Heart left ventricle (tissue), 16 donors: ENCODE measurements at places on chromosomes 2 and 18.

DNA sequence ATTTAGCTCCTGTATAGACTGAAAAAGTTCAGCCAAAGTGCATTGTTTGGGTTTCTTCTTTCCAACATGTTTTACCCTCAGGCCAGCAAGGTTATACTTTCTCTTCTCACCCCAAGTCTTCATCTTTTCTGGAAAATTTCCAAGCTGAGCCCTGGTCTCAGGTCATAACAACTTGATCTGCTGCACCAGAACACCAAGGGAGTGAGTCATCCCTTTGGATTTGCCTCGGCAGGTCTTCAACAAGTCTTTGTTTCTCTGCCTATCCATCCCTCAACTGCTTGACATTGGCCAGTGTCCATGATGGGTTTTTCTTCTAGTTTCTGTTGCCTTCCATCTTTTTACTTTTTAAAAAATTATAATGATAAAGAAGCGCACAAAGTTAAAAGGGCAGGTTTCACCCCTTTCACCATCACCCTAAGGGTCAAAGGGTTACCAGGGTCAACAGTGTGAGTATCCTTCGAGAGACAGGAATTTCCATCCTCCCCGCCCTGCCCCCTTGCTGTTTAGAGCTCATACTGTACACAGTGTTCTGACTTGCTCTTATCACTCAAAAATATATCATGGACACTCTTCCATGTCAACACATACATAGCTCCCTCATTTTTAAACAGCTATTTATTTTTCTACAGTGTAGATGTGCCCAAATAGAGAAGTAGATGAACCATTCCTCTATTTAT is 5.7 kb upstream of the SPATS2L start:
- no peak overlapping the region for H3K27ac ChIP-seq
- no peak overlapping the region for H3K4me3 ChIP-seq
- H3K4me1 ChIP-seq: peaks cover 10% of the 10 kb centered on the region
- peak; percentile 36 for DNase-seq

DNA sequence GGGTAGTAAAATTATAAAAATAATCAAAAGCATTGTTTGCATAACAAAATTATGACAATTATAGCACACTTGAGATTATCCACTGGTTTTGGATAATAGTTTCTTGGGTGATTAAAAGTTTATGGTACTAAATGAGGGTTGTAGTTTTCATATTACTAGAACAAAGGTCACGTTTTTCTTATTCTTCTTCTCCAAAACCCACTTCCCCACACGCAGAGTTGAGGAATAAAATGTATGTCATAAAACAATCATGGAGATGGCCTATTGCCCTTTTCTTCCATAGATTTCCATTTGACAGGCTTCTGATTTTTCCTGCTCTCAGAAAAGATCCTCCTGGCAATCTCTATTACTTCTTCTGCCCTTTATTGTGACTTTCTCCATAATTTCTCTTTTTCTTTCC is 863.9 kb downstream of the ERBB4 start:
- no peaks in the 10 kb centered on the region for H3K36me3 ChIP-seq
- no peak for DNase-seq
- no peaks in the 10 kb centered on the region for H3K4me1 ChIP-seq
- H3K27me3 ChIP-seq: no peaks in the 10 kb centered on the region
- no peak overlapping the region for H3K27ac ChIP-seq

DNA sequence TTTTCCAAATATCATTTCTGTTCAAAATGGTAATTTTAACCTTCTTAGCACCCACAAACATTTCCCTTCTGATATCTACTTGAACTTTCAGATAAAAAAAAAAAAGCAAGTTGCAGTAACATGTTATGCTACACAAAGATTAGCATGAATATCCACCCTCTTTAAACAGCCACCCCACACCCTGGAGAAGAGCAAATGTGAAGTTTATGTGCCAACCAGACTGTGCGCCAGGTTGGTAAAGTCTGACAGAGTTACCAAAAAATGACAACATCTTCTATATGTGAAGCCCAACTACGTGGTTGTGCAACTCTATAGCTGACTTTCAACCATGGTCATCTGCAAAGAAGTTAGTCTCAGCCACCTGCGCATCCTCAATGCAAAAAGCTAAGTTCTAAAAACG is 62.6 kb downstream of the BCL11A start:
- H3K27ac ChIP-seq: no peak overlapping the region
- no peak for DNase-seq
- no peaks in the 10 kb centered on the region for H3K36me3 ChIP-seq
- peaks cover 14% of the 10 kb centered on the region for H3K4me1 ChIP-seq
- no peaks in the 10 kb centered on the region for H3K27me3 ChIP-seq

- no peak for DNase-seq
- H3K27ac ChIP-seq: no peak overlapping the region
- H3K4me3 ChIP-seq: no peak overlapping the region
- H3K36me3 ChIP-seq: no peaks in the 10 kb centered on the region
- no peaks in the 10 kb centered on the region for H3K4me1 ChIP-seq
Measured at GRCh38 chr2:88307817-88308216, 137.7 kb downstream of the THNSL2 start.

DNA sequence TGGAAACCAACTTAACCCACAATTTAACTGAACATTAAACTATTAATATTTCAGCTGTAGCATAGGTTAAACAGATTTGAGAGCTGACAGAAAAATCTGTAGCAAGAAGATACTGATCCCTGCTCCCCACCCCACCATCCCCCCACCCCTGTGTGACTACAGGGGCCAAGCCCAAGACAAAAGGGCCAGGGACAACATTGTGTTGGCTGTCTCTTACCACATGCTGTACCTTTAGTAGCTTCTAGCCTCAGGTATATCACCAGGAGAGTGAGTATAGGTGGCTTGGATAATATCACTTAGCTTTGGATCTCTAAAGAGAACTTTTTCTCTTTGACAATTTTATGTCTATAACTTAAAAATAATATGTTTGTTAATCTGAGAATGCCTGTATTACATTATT is 140.7 kb downstream of the AGPS start:
- H3K27me3 ChIP-seq: no peaks in the 10 kb centered on the region
- no peak overlapping the region for H3K27ac ChIP-seq
- no peak for DNase-seq
- H3K4me1 ChIP-seq: no peaks in the 10 kb centered on the region
